Fibroblast of skin of right quadriceps (primary cell): ENCODE measurements at places on chromosomes 2 and 18.

- no peak for DNase-seq
Observed at GRCh38 chr18:62400916-62401315, 75.8 kb downstream of the TNFRSF11A start.

- peak; percentile 89 for DNase-seq
Observed at GRCh38 chr2:111624411-111625156, 259.4 kb downstream of the ANAPC1 start.

DNA sequence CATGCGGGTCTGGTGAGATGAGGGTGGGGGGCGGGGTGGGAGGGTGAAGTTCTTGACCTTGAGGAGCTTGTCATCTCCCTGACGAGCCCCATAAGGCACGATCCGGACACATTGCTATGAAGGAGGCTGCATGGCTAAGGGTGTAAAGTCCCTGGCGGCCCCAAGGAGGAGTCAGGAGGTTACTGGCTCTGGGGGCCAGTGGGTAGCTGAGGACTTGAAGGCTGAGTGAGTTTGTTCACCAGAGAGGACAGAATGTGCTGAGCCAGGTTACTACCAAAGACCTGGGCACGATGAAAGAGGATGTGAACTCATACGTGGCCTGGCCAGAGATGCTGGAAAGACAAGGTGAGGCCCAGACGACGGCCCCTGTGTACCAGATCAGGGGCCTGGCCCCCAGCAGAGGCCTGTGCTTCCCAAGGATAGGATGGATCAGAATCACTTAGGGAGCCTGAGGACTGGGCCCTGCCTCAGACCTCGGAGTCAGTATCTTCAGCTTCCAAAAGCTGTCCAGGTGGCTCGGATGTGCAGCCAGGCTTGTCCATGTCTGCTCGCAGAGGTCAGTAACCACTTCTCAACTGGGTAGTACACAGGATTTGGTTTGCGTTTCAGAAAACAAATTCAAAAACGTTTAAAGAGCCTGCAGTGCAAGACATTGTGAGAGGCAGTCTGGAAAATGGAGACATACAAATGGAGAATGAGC, 110.9 kb downstream of the RNF144A start:
- no peak for DNase-seq

GRCh38 chr18:76957384-76958355, 135.3 kb downstream of the ZNF236 start:
- DNase-seq, result no peak

DNA sequence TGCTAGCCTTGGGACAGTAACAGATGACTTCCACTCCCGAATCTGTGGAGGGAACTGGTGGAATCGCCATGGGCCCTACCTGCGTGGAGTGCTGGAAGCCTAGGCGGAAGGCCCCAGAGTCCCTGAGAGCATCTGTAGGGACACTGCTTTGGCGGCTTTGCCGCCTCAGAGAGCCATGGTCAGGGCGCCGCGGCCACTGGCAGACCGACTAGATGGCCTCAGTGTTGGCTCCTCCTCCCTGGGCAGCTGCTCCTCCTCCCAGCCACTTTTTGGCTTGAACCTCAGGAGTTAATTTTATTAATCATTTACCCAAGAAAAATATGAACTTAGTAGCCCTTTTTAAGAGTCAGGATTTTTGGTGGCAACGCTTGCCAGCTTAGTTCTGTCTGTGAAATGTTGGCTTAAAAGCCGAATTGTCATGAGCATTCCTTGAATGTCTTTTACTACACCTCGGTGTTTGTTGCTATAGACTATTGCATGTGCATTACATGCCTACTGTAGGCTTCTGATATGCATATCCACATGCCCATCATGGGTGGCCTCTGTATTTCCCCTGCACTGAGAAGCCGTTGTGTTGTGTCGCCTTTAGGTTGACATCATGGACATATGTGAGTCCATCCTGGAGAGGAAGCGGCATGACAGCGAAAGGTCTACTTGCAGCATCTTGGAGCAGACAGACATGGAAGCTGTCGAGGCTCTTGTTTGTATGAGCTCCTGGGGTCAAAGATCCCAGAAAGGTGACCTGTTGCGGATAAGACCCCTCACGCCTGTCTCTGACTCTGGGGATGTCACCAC, 2.4 kb downstream of the KLF11 start:
- no peak for DNase-seq

- DNase-seq, result no peak
Observed at GRCh38 chr2:17634997-17635396, 94.5 kb downstream of the VSNL1 start.

DNA sequence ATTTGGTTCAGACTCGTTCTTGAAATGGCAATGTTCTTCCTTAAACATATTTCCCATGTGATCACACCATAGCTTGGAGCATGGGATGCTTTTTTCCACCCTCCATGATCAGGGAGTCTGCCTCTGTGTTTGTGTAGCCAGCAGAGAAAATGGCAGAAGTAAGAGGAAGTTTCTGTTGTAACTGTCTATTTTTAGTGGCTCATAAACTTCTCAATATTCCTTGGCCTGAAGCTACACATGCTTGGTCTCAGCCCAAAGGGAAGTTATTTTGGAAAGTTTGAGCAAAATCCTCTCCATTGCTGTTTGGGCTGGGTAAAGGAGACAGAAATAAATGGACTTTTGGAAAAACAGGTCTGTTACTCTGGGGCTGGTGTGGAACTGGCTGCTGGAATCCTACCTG, 33.4 kb upstream of the ITGA6 start:
- DNase-seq, result no peak

DNA sequence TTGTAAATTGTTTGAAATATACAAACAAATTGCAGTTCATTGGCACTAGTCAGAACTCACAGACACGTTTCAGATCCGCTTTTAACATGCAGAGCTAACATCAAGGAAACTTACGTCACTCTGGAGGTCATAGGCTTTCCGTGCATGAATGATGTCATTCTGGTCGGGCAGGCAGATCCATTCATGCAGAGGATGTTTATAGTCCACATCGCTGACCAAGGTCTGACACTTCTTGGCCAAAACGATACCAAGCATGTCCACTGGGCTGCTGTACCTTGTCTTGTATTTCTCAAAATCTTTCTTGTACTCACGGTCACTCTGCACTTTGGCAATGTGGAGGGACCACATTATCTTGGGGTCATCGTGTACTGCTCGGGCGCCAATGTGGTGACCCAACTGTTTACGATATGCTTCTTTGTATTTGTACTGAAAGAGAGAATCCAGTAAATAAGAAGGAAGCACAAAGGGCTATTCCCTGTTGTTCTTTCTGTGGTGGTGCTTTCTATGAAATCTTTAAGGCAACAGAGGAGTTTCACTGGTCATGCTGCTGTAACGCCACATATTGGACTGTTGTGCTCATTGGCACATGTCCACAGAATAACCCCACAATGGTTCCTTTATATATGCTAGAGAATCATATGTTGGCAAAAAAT, 114.8 kb downstream of the NEB start:
- DNase-seq, result no peak

GRCh38 chr18:9210966-9211365, 74.4 kb downstream of the ANKRD12 start:
- DNase-seq, result no peak

DNA sequence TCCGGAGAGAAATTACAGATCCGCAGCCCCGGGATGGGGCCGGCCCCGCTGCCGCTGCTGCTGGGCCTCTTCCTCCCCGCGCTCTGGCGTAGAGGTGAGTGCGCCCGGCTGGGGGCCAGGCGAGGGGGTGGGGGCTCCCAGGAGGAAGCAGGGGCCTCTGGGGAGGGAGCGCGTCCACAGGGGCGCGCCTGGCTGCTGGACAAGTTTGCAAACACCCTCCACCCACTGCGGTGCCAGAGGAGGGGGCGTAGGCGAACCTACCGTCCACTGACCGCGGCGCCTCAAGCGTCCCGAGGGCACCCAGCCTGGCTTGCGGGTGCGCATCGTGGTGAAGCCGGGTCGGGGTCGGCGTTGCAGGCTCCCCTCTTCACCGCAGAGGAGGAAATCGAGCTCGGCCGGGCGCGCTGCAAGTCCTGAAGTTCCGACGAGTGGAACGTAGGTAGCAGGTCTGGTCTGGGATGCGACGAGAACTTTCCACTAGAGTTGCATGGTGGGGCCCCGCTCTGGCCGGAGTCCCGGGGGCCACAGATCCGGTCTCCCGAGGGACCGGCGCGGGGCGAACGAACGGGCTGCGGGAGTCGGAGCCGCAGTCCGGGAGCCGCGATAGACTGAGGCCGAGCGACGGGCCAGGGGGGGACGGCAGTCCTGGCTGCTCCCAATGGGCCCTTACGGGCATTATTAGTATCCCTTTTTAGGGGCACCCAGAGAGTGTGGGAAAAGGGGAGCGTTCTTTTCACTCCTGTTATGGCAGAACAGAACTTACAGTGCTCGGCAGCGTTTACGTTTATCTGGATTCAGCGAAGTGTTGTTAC, 502 bp downstream of the MERTK start:
- DNase-seq, result no peak

GRCh38 chr2:153133716-153134115, 344.8 kb downstream of the RPRM start:
- no peak for DNase-seq

- no peak for DNase-seq
Observed at GRCh38 chr2:10292033-10292432, 10.7 kb upstream of the HPCAL1 start.

DNA sequence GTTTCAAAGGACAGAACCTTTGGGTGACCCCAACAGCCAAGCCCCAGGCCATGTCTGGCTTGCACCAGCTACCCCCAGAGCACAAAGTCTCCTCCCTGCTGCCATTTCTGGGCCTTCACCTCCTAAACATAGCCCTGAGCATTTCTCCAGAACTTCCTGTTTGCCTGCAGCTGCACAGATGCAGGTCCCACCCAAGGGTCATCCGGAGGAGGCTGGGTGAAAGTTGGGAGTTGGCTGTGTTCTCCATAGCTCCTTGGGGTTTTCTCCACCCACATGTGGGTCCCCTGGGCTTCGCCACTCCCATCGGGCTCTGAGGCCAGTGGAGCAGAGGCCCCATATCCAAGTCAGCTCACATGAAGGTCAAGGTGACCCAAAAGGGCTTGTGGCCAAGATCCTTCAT, 4.3 kb downstream of the TNP1 start:
- no peak for DNase-seq

GRCh38 chr2:12212841-12213597, 466.6 kb downstream of the LPIN1 start:
- DNase-seq, result no peak

- no peak for DNase-seq
Observed at GRCh38 chr2:8304821-8305766, 376.8 kb upstream of the ID2 start.

- DNase-seq, result no peak
Observed at GRCh38 chr18:63314062-63314790, 5.3 kb downstream of the BCL2 start.

DNA sequence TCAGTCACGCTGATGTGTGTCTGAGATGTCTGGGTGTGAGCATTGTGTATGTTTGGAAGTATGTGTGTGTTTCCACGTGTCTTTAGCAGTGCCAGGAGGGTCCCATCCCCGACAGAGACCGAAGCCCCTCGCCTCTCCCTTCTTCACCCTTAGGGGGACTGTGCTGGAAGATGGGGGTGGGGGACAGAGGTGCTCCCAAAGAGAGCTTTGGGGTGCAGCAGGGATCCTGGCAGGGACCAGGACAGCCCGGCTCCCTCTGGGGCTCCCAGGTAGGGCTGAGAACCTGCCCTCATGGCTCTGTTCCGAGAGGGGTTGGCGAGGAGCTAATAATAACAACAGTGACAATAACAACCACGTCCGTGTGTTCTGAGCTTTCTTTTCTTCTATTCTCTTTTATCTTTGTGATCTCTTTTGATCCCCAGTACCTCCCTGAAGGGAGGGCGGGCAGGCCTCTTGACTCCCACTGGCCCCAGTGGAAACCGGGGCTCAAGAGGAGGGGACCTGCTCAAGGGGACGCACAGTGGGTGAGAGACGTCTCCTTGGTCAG, 57.6 kb downstream of the SMAD7 start:
- DNase-seq, result no peak

- peak; percentile 7 for DNase-seq
Observed at GRCh38 chr2:21118302-21118920, 5.4 kb upstream of the TDRD15 start.

- DNase-seq, result no peak
Observed at GRCh38 chr2:11656671-11657101, 13.3 kb downstream of the NTSR2 start.

- peak; percentile 48 for DNase-seq
Observed at GRCh38 chr2:66576561-66577320, 141.8 kb downstream of the MEIS1 start.

GRCh38 chr2:109707281-109708147, 86.6 kb upstream of the RGPD5 start:
- no peak for DNase-seq

GRCh38 chr18:4986066-4986465, 211.0 kb downstream of the AKAIN1 start:
- DNase-seq, result no peak

- DNase-seq, result no peak
Observed at GRCh38 chr2:31529256-31529655, 51.5 kb downstream of the SRD5A2 start.

- peak; percentile 7 for DNase-seq
Observed at GRCh38 chr2:187658952-187659525, 104.8 kb upstream of the TFPI start.
